ENCODE measurements at places on chromosomes 3 and 15. TPM values are rescaled to one million over a fixed set of nuclear protein-coding genes. Genes with fewer than 3 reads are reported as not detected.
A peak's percentile ranks its signal among the peaks of the same experiment; 100 is the strongest.

GRCh38 chr3:101259485-101260341 is 60.7 kb downstream of the IMPG2 start:
- no peaks in the 10 kb centered on the region for H3K4me1 ChIP-seq
- no peak overlapping the region for H3K4me3 ChIP-seq
- no peaks in the 10 kb centered on the region for H3K27me3 ChIP-seq
- H3K36me3 ChIP-seq, result no peaks in the 10 kb centered on the region
- H3K27ac ChIP-seq, result no peak overlapping the region

DNA sequence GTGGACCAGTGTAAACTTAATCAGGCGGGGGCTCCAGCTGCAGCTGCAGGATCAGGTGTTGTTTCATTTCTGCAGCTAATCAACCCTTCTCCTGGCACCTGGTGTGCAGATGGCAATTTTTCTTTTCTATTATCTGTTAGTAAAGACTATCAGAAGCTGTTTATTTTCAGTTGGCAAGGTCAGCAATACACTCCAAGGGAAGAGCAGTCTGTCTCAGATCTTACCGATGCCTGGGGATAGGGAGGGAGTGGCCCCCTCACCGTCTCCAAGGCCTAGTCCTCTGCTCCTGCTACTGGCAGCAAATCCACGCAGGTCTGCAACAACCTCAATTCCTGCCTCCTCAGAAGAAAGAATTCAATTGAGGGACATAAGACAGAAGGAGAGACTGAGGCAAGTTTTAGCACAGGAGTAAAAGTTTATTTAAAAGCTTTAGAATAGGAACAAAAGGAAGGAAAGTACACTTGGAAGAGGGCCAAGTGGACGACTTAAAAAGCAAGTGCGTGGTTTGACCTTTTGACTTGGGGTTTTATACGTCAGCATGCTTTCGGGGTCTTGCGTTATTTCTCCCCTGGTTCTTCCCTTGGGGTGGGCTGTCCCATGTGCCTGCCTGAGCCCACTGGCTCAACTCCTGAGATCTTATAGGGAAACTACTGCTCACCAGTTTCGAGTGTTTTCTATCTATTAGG is 9.2 kb downstream of the CCRL2 start:
- no peaks in the 10 kb centered on the region for H3K27me3 ChIP-seq
- no peak for DNase-seq
- no peak overlapping the region for H3K27ac ChIP-seq
- peaks cover 3% of the 10 kb centered on the region for H3K4me1 ChIP-seq
- no peaks in the 10 kb centered on the region for H3K36me3 ChIP-seq

- H3K4me1 ChIP-seq, result no peaks in the 10 kb centered on the region
- no peak overlapping the region for H3K27ac ChIP-seq
- H3K27me3 ChIP-seq, result no peaks in the 10 kb centered on the region
Measured at GRCh38 chr3:161905520-161906132, 409.0 kb downstream of the OTOL1 start.

GRCh38 chr3:14803981-14804834 is 14.6 kb upstream of the FGD5 start:
- DNase-seq, result no peak
- no peaks in the 10 kb centered on the region for H3K4me1 ChIP-seq
- H3K36me3 ChIP-seq, result no peaks in the 10 kb centered on the region

- no peaks in the 10 kb centered on the region for H3K36me3 ChIP-seq
- no peak for DNase-seq
- H3K27me3 ChIP-seq, result no peaks in the 10 kb centered on the region
- no peak overlapping the region for H3K4me3 ChIP-seq
- no peaks in the 10 kb centered on the region for H3K4me1 ChIP-seq
- no peak overlapping the region for H3K27ac ChIP-seq
Measured at GRCh38 chr3:101383656-101384055, 63.3 kb upstream of the IMPG2 start.

DNA sequence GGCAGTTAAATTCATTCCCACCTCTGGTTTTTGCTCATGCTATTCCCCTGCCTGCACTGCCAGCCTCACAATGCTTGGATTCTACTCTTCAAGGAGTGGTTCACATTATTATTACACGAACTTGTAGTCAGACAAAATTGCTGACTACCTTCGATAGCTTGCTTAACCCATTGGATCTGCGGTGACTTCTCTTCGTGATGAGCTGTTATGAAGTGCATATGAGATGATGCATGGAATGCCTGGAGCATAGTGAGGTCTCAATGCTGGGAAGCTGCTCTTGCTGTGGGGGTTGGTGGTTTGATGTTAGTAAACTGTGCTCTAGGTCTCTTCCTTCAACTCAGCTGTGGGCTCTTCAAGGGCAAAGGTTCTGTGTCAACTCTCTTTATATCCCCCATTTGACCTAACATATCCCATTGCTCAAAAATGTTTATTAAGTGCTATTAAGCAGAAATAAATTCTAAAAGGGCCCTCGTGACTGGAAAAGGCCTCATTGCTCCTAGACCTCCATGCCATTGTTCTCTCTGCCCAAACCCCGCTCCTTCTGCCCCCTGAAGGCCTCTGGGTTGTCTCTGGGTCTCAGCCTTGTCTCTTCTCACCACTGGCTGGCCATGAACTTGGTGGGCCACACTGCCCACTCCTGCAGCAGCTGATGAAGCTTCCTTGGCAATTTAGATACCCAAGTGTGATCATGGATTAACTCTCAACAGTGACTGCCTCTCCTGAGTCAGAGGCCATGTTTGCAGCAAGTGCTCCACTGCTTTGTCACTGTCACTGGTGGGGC is 4.5 kb upstream of the SLCO2A1 start:
- H3K4me3 ChIP-seq, result no peak overlapping the region
- H3K27me3 ChIP-seq, result no peaks in the 10 kb centered on the region
- H3K27ac ChIP-seq, result no peak overlapping the region
- H3K36me3 ChIP-seq, result no peaks in the 10 kb centered on the region
- DNase-seq, result no peak
- peaks cover under 1% of the 10 kb centered on the region for H3K4me1 ChIP-seq

- H3K4me1 ChIP-seq, result no peaks in the 10 kb centered on the region
- no peaks in the 10 kb centered on the region for H3K36me3 ChIP-seq
- H3K27me3 ChIP-seq, result no peaks in the 10 kb centered on the region
Measured at GRCh38 chr3:170044795-170045244, 7.0 kb downstream of the GPR160 start.

- H3K27ac ChIP-seq, result no peak overlapping the region
- H3K36me3 ChIP-seq, result no peaks in the 10 kb centered on the region
- H3K4me1 ChIP-seq, result no peaks in the 10 kb centered on the region
- H3K27me3 ChIP-seq, result no peaks in the 10 kb centered on the region
Measured at GRCh38 chr3:45055411-45056143, 29.5 kb downstream of the CLEC3B start.

- H3K27ac ChIP-seq, result no peak overlapping the region
- H3K4me3 ChIP-seq, result no peak overlapping the region
- H3K27me3 ChIP-seq, result no peaks in the 10 kb centered on the region
- H3K36me3 ChIP-seq, result no peaks in the 10 kb centered on the region
- H3K4me1 ChIP-seq, result no peaks in the 10 kb centered on the region
- DNase-seq, result no peak
Measured at GRCh38 chr3:8460050-8460708, 41.4 kb upstream of the LMCD1 start.

GRCh38 chr3:171175741-171176234 is 149.3 kb upstream of the SLC2A2 start:
- H3K27me3 ChIP-seq, result no peaks in the 10 kb centered on the region
- no peaks in the 10 kb centered on the region for H3K36me3 ChIP-seq
- DNase-seq, result no peak
- no peak overlapping the region for H3K27ac ChIP-seq

DNA sequence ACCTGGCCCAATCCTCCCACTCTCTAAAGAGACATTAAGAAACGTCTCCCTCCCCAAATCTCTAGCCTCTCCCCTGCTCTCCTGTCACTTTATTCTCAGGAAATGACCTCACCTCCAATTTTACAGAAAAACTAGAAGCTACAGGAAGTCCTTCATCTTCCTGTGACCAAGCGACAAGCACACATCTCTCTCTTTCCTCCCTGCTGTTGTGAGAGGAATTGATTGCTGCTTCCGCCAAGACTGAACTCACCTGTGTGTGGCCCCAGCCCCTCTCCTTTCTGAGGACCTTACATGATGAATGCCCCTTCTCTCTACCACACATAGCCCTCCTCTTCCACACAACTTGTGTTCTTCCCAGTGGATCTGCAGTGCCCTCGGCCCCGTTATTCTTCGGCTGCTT is 18.2 kb downstream of the DNAJB8 start:
- no peak overlapping the region for H3K4me3 ChIP-seq
- no peaks in the 10 kb centered on the region for H3K4me1 ChIP-seq
- no peak overlapping the region for H3K27ac ChIP-seq
- no peaks in the 10 kb centered on the region for H3K36me3 ChIP-seq
- no peaks in the 10 kb centered on the region for H3K27me3 ChIP-seq

- no peaks in the 10 kb centered on the region for H3K27me3 ChIP-seq
- H3K36me3 ChIP-seq, result peaks cover 12% of the 10 kb centered on the region
- no peak for DNase-seq
- peaks cover 5% of the 10 kb centered on the region for H3K4me1 ChIP-seq
- no peak overlapping the region for H3K4me3 ChIP-seq
Measured at GRCh38 chr15:34855893-34856292, 60.5 kb upstream of the ACTC1 start.

GRCh38 chr15:79339588-79340314 is 28.8 kb downstream of the TMED3 start:
- H3K36me3 ChIP-seq, result no peaks in the 10 kb centered on the region
- no peaks in the 10 kb centered on the region for H3K4me1 ChIP-seq
- H3K27me3 ChIP-seq, result no peaks in the 10 kb centered on the region
- DNase-seq, result peak; percentile 47

DNA sequence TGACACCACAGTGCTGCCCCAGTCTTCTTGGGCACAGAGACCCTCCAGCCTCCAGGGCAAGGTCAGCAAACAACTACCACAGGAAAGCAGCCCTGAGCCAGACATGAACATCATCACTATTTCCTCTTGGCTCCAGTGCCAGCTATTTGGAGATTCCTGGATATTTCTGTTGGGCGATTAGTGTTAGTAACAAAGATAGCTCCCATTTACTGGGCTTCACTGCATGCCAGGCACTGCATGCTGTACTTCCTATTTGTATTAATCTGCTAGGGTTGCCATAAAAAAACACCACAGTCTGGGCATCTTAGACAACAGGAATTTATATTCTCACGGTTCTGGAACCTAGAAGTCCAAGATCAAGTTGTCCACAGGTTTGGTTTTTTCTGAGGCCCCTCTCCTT is 255.1 kb upstream of the STT3B start:
- H3K4me1 ChIP-seq, result no peaks in the 10 kb centered on the region
- no peaks in the 10 kb centered on the region for H3K36me3 ChIP-seq
- H3K27ac ChIP-seq, result no peak overlapping the region
- no peak for DNase-seq
- no peak overlapping the region for H3K4me3 ChIP-seq

- no peak overlapping the region for H3K27ac ChIP-seq
- peaks cover 5% of the 10 kb centered on the region for H3K4me1 ChIP-seq
- no peak overlapping the region for H3K4me3 ChIP-seq
- no peaks in the 10 kb centered on the region for H3K36me3 ChIP-seq
Measured at GRCh38 chr15:48851956-48852355, 26.0 kb upstream of the EID1 start.

- DNase-seq, result no peak
- H3K4me3 ChIP-seq, result no peak overlapping the region
- H3K4me1 ChIP-seq, result no peaks in the 10 kb centered on the region
- no peaks in the 10 kb centered on the region for H3K27me3 ChIP-seq
Measured at GRCh38 chr3:184669578-184669977, 42.3 kb downstream of the MAGEF1 start.

GRCh38 chr3:24135280-24135679 is 190.2 kb downstream of the NR1D2 start:
- no peak for DNase-seq
- H3K36me3 ChIP-seq, result peaks cover 2% of the 10 kb centered on the region
- H3K27ac ChIP-seq, result no peak overlapping the region

DNA sequence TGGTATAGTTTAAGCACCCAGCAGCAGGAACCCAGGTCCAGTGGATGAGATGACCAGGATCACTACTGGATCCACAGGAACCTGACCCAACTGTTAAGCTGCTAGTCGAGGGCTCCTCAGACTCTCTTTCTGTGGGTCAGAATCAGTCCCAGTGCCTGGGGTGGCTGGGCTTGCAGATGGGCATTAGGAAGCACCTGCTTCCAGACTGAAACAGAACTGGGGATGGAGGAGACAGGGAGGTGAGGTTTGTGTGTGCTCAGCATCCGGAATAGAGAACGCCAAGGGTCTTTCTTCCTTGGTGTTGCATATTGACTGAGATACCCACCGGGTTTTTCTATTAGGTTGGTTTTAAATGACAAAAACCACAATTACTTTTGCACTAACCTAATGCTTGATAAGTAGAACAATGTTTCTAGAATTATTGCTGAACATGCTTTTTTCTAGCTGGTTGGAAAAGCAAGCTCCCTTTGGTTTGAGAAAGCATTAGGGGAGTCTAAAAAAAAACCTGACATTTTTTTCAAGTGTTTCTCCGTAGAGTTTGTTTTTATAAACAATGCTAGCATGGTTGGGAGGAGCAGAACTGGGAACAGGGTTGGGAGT is 779 bp downstream of the ST3GAL6 start:
- no peaks in the 10 kb centered on the region for H3K27me3 ChIP-seq
- DNase-seq, result no peak
- no peak overlapping the region for H3K27ac ChIP-seq
- H3K36me3 ChIP-seq, result no peaks in the 10 kb centered on the region

- H3K4me1 ChIP-seq, result peaks cover 14% of the 10 kb centered on the region
- H3K36me3 ChIP-seq, result no peaks in the 10 kb centered on the region
- DNase-seq, result no peak
- no peak overlapping the region for H3K27ac ChIP-seq
- no peak overlapping the region for H3K4me3 ChIP-seq
Measured at GRCh38 chr3:15795651-15796308, 2.0 kb downstream of the ANKRD28 start.

DNA sequence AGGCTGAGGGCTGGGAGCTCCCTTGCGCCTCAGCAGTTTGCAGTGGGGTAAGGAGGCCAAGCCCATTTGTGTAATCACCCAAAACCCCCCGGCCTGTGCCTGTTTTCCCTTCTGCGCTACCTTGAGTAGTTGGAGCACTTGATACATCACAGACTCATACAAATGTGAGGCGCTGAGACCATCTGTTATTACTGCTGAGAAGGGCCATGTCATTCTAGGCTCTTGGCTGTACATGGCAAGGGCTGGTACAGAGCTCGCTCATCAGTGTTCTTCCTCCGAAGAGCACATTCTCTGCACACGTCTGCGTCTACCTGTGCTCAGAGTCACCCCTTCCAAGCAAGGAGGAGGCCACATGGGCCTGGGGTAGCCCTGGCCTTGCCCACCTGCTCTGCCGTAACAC is 9.3 kb downstream of the PLA2G4B start:
- no peak for DNase-seq
- no peaks in the 10 kb centered on the region for H3K4me1 ChIP-seq
- peaks cover 2% of the 10 kb centered on the region for H3K36me3 ChIP-seq
- H3K27ac ChIP-seq, result no peak overlapping the region

ALDH1A3 gene
- 19.6 TPM for total RNA-seq

SLC28A1 gene
- total RNA-seq, result 12.8 TPM

ITIH1 gene
- 0.22 TPM for total RNA-seq

ZNF774 gene
- total RNA-seq, result 3.1 TPM

CCR9 gene
- total RNA-seq, result 0.22 TPM

OCA2 gene
- total RNA-seq, result 2.5 TPM

UBAP1L gene
- 5.4 TPM for total RNA-seq

UBA7 gene
- total RNA-seq, result 102 TPM

ALG3 gene
- total RNA-seq, result 33.6 TPM

MCF2L2 gene
- total RNA-seq, result 1.7 TPM

GNAT1 gene
- total RNA-seq, result not detected

RCN2 gene
- 40.0 TPM for total RNA-seq

LYSMD2 gene
- total RNA-seq, result 11.7 TPM

TRIM42 gene
- total RNA-seq, result not detected

All from kidney (tissue), 22 donors.